ENCODE measurements at places on chromosomes 16 and 17.

GRCh38 chr16:19497176-19497575 lies 24.7 kb downstream of the GDE1 start:
- DNase-seq = no peak

GRCh38 chr16:72997141-72997542 lies 50.8 kb downstream of the ZFHX3 start:
- no peak for DNase-seq

- no peak for DNase-seq
Measured at GRCh38 chr16:66614161-66614802, 9.8 kb downstream of the CMTM3 start.

- no peak for DNase-seq
Measured at GRCh38 chr17:46995841-46996571, 17.0 kb upstream of the RPRML start.

DNA sequence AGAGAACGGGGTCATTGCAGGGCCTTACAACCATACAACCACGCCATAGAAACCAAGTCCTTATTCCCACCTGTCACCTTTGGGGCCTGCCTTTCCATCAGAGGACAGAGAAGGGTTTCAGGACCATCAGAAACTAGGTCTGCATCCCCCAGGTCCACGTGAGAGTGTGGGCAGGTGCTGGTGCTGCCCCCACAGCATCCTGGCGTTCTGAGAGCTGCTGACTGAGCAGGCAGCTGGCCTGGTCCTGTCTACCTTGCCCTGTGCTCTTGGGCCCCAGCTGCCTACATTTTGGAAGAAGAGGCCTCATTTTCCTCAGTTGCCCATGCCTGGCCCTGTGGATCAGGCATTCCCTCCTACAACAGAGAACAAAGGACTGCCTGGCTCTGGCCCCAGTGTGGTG lies 21.6 kb downstream of the ZNF276 start:
- no peak for DNase-seq

- peak; percentile 41 for DNase-seq
Measured at GRCh38 chr17:61476476-61477203, 24.4 kb downstream of the TBX4 start.

GRCh38 chr17:2061441-2061958 lies 6.6 kb downstream of the HIC1 start:
- DNase-seq = no peak

DNA sequence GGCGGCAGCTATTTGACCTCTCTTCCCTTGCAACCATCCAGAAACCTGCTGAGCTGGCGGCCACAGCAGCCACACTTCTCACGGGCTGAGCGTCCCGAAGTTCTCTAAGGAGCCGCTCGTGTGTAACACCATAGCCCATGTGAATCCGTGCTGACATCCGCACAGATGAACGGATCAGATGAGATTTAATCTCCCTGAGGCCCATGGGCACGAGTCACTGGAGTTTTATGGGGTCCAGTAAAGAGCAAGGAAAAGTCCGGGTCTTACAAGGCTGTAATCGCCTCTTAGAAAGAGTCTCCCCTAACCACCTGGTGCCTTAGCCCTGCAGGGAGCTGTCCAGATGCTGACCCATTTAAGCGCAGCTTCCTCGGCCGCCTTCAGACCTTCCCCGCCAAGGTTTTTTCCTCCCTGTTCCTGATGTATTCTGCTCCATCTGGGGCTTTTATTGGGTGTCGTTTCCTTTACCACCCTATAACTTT lies 5.5 kb upstream of the CACNG5 start:
- DNase-seq = peak; percentile 94

GRCh38 chr17:59347975-59348391 lies 16.5 kb downstream of the YPEL2 start:
- DNase-seq = peak; percentile 75

- DNase-seq = peak; percentile 91
Measured at GRCh38 chr17:27553019-27553511, 77.9 kb upstream of the LGALS9 start.

DNA sequence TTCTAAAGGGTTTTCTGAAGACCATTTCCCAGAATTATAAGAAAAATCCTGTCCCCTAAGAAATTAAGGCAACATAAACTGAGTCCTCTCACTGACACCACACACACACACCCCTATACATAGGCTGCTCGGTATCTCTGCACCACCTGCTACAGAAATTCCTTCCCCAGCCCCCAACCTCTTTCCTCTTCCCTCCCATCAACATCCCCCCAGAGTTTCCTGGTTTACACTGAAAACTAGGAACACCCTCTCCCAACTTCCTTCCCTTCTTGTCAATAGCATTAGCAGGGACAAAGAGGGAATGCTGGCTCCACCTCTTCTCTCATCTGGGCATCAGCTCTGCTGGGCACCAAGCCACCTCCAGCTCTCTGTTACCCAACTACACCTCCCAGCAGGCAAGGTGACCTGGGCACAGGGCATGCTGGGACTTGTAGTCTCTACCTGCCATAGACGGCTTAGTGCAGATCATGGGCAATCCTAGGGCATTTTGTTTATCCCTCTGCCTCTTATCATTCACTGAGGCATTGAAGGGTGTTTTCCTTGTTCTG lies 15.7 kb downstream of the CAVIN1 start:
- DNase-seq = peak; percentile 94

DNA sequence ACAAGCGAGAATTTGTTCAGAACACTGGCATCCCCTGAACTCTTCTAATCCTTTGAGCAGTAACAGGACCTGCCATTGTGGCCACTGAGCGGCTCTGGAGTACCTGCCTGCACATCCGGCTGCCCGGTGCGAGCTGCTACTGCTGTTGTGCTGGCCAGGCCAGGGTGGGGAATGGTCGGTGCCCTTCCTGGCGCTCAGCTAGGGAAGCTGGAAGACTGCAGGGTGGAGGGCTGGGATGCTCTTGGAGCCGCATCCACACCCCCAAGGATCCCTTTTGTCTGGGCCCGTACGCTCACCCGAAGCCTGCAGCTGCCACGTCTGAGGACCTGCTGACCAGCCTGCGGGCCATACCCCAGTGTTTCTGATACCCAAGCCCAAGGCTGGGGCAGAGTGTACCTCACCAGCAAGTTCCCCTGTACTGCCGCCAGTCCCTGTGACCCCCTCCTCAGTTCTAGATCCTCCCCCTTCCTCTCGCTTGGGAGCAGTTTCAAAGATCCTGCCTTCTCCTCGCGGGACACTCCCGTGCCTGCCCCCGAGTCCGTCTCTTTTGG lies 49.7 kb downstream of the PGS1 start:
- no peak for DNase-seq

DNA sequence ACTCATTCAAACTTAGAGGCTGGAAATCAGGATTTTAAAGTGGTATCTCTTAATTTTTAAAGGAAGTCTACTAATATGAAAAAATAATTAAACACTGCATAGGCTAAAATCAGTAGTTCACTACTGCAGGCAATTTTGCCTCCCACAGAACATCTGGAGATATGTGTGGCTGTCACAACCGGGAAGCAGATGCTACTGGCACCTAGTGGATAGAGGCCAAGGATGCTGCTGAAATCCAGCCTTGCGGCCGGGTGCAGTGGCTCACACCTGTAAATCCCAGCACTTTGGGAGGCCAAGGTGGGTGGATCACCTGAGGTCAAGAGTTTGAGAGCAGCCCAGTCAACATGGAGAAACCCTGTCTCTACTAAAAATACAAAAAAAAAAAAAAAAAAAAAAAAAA lies 473.9 kb downstream of the XYLT1 start:
- peak; percentile 74 for DNase-seq
